ENCODE measurements at places on chromosomes 11 and 22.

GRCh38 chr11:72190631-72191071 lies 1.3 kb upstream of the FOLR1 start:
- DNase-seq: no peak

- peak; percentile 80 for DNase-seq
Observed at GRCh38 chr22:44697423-44698141, 4.4 kb upstream of the PRR5 start.

GRCh38 chr11:7638710-7639642 lies 34.3 kb downstream of the CYB5R2 start:
- DNase-seq: no peak

GRCh38 chr11:97751405-97751804 lies 1269.3 kb upstream of the CNTN5 start:
- DNase-seq: no peak

Data from CD4-positive, alpha-beta T cell treated with Interleukin-4 for 4 hours (primary cell).